ENCODE measurements at places on chromosomes 12 and 14. TPM values are rescaled to one million over a fixed set of nuclear protein-coding genes. Genes with fewer than 3 reads are reported as not detected.

GRCh38 chr14:68854421-68854820 lies 61.6 kb upstream of the ZFP36L1 start:
- DNase-seq, result no peak

GRCh38 chr12:82437744-82438143 lies 79.4 kb downstream of the METTL25 start:
- no peak for DNase-seq

The TAS2R7 gene
- not detected for polyA plus RNA-seq

The TBX3 gene
- 78.6 TPM for polyA plus RNA-seq

Measured in left kidney (tissue), 8 donors.